NCI-H1048 (cell line): ENCODE measurements at places on chromosomes 7 and 10.

GRCh38 chr7:55019191-55019690 is 424 bp downstream of the EGFR start:
- DNase-seq, result no peak

DNA sequence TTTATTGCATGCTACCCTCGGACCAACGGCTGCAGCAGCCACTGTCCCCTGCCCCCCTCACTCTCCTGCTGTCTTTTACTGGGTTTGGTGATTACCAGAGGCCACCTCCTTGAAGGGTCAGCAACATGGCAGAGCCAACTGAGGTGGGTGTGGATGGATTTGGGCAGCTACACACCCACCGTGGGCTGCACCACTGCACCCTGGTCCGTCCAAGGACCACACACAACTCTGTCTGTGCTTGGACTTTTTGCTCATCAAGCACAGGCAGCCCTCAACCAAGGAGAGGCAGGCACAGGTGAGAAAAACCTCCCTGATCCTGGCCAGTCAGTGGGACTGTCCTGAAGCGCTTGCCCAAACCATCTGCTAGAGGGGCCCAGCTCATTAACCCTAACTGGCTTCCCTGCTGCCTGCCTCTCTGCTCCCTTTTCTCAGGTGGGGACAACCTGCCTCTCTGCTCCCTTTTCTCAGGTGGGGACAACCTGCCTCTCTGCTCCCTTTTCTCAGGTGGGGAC is 239.5 kb upstream of the PITRM1 start:
- DNase-seq, result no peak

DNA sequence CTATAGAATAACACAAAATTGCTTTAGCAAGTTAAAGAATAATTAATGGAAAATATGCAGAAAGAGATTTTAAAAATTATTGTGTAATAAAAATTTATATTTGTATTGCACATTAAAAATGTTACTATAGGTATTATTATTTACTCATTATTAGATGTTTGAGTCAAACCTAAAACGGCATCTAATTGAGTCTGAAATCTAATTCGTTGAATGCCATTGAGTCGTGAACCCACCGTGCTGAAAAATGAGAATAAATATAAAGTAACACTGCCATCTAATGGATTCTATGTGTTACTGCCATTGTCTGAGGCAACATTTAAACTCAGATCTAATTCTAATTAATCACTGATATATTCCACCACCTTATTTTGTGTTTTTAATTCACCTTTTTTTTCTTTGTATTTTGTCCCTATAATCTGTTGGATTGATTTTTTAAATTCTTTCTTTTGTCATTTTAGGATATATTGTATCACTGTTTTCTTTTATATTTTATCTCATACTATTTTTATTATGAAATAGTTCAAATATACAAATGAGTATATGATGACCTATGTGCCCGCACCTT is 62.2 kb downstream of the SAMD9 start:
- DNase-seq, result peak; percentile 33

- no peak for DNase-seq
Observed at GRCh38 chr7:23873306-23873705, 163.3 kb downstream of the STK31 start.

GRCh38 chr10:129954492-129955315 is 9.4 kb downstream of the EBF3 start:
- no peak for DNase-seq

DNA sequence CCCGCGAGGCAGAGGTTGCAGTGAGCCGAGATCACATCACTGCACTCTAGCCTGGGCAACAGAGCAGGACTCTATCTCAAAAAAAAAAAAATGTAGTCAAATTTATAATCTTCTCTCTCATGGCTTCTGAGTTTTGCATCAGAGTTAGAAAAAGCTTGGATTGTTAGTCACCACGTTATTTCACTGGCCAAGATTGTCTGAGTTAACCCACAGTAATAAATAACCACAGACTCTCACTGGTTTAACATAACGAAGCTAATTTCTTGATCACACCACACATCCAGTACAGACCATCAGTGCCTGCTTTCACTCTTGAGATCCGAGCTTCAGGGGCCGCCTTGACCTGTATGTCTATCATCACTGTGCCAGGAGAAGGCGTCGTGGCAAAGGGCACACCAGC is 116.8 kb upstream of the JCAD start:
- DNase-seq, result no peak

- no peak for DNase-seq
Observed at GRCh38 chr10:34256216-34256615, 558.9 kb downstream of the PARD3 start.

DNA sequence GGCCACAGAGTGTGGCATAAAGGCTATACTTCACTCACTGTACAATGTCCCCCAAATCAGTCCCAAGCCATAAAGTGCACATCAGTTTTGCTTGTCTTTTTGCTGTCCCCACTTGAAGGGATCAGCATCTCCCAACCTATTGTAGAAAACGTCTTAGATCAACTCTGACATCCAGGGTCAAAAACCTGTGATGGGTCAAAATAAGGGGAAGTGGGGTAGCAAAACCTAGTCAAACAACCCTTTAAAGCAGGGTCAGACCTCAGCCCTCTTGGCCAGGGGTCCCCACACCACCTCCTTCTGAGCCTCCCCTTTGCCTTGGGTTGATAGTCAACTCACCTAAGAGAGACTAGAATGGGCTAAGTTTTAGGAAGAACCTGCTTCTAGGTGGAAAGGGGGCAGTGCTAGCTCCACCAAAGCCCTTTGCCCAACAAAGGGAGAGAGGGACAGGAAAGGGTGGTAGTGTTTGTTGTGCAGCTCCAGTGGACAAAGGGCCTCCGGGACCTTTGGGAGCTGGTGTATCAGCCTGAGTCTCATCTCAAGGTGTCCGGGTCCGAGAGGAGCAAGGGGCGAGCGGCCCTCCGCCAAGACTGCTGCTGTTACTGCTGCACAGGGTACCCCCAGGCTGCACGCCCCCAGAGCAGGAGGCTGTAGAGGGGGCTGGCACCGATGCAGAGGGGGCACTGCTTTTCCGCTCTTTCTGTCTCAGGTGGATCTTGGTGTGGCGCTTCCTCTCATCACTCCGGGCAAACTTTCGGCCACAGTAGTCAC is 3.3 kb downstream of the EGR2 start:
- no peak for DNase-seq

- no peak for DNase-seq
Observed at GRCh38 chr7:151692721-151693120, 173.0 kb upstream of the RHEB start.

DNA sequence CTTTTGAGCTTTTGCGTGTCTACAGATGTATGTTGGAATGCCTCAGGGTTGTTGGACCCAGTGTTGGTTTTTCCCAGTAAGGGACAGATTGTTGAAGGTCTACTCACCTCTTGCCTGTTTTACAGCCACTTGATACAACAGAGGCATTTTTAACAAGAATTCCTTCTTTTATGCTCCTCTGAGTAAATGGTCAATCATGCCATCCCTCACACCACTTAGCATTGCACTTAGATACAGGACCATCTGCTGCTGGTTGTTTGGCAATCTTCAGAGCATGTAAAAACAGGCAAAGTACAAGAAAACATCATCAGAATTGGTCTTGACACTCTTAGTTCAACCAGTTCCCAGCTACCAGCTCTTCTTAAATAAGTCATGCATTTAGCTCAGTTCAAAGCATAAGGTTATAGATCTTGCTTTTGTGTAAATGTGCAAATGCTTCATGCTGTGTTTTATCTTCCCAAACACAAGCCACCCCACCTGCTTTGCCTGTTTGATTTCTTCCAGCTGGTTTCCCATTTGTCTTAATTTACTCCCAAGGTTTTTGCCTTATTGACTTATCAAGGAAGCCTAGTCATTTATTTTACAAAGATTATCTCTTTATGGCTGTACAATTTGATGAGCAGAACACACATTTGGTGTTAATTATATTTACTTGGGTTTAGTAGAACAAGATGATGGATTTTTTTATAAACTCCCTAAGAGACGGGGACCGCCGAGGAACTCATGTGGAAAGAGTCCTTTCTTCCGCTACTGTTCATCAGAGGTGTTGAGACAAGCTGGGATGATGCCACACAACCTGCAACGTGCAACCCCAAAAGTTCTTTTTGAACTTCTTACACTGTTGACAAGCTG is 136.6 kb downstream of the AHR start:
- no peak for DNase-seq

DNA sequence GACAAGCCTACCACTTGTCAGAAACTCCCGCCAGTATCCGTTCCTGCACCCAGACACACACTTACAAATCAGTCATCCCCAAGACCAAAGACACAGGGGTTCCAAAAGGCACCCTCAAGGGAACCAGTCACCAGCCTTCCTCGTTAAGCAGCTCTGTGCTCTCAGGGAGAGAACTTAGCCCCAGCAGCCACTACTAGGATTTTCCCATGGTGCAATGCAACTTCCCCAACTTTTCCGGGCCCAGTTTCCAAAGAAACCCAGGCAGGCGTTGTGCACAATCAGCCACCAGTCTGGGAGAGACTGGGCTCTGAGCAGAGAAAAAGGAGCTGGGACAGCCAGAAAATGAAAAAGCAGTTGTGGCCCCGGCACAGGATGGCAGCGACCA is 1.2 kb downstream of the DLG5 start:
- no peak for DNase-seq

- DNase-seq, result no peak
Observed at GRCh38 chr10:121974019-121974534, 940 bp downstream of the NSMCE4A start.

GRCh38 chr7:157893535-157894044 is 556.8 kb downstream of the DNAJB6 start:
- no peak for DNase-seq

DNA sequence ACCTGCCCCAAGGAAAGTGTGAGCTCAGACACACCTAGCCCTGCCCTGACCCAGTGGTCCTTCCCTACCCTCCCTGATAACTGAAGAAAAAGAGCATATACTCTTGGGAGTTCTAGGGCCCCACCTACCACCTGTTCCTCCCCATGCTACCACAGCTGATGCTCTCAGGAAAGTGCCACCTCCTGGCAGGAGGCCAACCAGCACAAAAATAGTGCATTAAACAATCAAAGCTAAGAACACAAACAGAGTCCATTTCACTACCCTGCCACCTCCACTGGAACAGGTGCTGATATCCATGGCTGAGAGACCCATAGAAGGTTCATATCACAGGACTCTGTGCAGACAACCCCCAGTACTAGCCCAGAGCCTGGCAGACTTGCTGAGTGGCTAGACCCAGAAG is 288.6 kb upstream of the PHF14 start:
- DNase-seq, result no peak

GRCh38 chr7:118615-119391 is 73.6 kb upstream of the FAM20C start:
- DNase-seq, result no peak

DNA sequence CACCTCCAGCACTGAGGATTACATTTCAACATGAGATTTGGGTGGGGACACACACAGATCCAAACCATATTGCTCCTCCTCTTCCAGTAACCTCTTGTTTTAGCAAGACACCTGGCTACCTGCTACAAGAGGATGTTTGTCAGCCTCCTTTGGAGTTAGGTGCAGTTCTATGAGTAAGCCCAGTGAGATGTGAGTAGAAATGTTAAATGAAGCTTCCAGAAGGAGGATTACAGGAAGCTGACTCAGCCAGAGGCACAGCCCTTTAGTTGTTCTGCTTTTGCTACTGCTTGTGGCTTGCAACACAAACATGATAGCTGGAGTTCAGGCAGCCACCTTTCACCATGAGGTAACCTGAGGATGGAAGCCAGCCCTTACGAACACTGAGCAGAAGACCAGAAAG is 382.7 kb upstream of the RNF32 start:
- DNase-seq, result no peak

- no peak for DNase-seq
Observed at GRCh38 chr10:101893510-101894120, 50.0 kb upstream of the KCNIP2 start.

GRCh38 chr7:125423458-125424155 is 494.0 kb upstream of the POT1 start:
- DNase-seq, result no peak
